ENCODE measurements at places on chromosomes 3 and 15.

GRCh38 chr3:195458316-195458717, 15.5 kb upstream of the ACAP2 start:
- no peak for DNase-seq

DNA sequence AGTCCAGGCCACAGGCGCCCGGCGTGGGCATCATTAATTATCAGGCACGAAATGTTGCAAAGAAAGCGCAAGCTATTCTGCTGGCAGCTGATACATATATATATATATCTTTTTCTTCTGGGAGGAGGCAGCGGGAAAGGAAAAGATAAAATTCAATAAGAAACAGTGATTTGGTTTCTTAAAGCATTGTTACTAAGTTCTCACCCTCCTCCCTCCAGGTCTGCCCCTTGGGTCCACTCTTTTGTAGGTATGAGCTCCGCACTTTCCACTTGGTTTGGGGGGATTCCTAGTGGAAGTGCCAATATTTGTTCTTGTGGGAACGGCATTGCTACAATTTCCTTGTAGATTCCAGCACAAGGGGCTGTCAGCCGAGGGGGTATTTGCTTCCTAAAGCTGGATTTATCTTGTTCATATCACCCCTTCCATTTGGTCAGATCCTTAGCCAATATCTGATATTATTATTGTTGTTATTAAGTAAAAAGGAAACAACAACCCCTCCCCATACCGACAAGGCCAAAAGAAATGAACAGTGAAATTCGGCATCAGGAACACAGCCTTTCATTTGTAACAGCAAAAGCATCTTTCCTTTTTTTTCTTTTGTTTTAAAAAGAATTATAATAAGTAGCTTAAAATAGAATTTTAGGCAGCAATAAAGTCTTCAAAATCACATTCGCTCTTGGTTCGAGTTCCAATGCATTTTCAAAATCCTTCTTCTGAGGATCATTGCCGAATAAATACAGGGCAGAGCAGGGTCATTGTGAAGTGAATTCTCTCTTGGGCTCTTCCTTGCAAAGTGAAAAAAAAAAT, 15.6 kb downstream of the ZIC1 start:
- no peak for DNase-seq

- no peak for DNase-seq
These were observed 169.4 kb downstream of the TBC1D2B start for GRCh38 chr15:77907824-77908751.

DNA sequence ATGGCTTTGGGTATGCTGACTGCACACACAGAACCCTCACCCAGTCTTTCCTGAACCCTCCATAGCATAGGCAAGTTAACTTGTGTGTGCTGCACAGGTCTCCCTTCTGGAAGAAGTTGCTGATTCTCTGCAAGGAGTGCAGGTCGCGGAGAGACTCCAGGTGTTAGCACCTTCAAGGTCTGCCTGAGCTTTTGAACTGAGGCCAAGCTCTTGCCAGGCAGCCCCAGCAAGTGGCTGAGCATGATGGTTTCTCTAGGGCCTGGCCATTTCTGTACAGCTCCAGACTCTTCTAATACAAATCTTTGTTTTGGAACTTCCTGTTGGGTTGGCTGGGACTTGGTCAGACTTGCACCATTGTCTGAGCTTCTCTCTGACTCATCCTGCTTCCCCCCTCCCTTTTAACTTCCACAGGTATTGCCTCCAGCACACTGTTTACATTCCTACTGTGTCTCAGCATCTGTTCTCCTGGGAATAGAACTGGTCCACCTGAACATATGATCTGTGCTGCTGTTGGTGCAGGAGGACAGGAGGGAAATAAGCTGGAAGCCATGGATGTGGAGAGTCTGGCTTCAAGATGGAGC, 53.3 kb downstream of the KY start:
- no peak for DNase-seq

GRCh38 chr15:59501597-59501996, 63.6 kb downstream of the FAM81A start:
- no peak for DNase-seq

DNA sequence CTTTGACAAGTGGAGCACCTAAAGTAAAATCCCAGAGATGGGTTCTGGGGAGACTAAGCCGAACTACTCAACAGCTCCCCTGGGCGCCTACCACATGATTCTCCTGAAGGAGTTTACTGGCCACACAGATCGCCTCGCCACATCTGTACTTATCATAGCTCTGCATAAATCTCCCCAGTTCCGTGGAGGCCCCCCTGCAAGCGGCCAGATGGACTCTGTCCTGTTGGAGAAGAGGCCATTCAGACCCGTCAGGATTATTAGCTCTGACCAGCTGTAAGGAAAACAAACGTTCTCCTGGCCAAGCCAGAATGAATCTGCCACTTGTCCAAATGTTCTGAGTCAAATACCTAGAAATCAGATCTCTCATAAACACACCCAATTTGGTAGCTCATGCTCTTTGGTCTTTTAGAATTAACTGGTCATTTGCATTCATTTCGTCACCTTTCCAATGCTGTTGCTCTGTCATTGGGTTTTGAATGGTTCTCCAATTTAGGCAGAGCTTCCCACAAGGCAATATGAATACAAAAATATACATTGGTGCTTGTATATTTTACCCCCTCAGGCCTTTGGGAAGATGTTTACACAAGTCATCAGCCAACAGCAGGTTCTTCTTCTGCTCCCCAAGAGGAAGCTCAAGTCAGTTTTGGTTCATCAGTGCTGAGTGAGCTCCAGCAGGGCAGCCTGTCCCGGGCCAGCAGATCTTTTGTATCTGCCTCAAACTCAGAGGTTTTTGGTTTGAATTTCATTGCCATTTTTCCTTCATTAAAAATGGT, 124.5 kb downstream of the THSD4 start:
- no peak for DNase-seq

GRCh38 chr15:78170848-78171773, 21.9 kb downstream of the IDH3A start:
- no peak for DNase-seq

- no peak for DNase-seq
These were observed 50.6 kb upstream of the AZI2 start for GRCh38 chr3:28399206-28399605.

DNA sequence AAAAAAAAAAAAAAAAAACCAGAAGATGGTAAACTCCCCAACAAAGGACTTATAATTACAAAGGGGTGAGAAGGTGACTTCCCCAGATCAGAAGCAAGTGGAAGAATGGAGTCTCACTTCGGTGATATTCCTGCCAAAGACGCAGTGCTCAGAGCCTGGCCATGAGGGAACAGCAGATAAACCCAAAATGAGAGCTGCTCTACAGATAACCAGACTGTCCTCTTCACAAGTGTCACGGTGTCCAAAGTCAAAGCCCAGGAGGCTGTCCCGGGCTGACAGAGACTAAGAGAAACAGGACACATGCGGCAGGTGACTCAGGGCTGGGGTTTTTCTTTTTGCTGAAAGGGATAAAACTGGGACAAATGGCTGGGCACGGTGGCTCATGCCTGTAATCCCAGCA, 48.8 kb downstream of the HMCES start:
- DNase-seq: no peak

GRCh38 chr3:180358179-180358578, 243.8 kb upstream of the TTC14 start:
- DNase-seq: no peak

DNA sequence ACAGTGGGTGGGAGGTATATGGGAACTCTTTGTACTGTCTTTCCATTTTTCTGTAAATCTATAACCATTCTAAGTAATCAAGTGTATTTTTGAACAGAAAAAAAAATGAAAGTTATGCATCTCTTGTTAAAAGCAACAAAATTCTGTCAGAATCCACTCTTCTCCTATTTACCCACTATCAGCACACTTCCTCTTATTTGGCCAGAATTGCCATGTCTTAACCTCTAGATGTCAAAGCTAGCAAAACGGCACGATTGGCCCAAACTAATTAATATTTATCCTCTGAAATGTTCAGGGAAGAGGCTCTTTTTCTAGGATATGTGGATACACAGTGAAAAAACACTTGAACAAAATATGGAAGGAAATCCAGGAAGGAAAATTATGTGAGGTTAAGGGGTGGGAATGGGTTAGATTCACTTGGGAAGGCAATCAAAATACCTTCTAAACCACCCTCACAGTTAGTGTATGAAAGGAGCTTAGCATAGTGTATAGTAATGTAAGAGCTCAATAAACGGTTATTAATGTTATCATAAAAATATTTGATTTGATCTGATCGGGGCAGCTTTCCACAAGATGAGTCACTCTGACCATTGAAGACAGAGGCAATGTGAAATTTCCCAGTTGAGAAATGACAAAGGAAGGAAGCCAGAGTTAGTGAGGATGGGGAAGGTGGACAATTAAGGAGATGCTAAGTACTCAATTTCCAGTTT, 20.1 kb upstream of the TGFBR2 start:
- DNase-seq: no peak

DNA sequence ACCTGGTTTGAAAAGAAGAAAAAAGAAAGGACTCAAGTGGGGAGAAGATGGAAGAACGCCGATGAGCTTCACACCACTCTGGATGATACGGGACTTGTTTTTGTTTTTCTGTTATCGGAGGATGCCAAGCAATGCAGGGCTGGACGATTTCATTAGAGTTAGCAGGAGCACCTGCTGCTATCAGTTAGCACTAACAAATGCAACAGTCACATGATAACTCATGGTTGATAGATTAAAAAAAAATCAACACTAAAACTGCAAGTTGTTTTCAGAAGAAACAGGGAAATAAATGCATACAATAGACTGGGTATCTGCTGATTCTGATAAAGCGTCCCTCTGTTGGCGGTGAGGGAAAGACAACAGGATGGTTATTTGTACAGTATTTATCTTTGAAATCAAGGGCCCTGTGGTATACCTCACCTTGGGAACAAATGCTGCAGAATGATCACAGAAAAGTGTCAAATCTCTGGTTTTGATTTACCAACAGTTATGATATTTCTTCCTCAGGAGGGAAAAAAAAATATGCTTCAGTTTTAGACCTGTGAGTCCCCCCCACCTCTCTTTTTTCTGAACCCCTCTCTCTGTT, 575.1 kb downstream of the FOXP1 start:
- no peak for DNase-seq

- DNase-seq: no peak
These were observed 51.9 kb downstream of the TBL1XR1 start for GRCh38 chr3:177145381-177145780.

GRCh38 chr3:108297647-108298046, 1.3 kb downstream of the HHLA2 start:
- no peak for DNase-seq

DNA sequence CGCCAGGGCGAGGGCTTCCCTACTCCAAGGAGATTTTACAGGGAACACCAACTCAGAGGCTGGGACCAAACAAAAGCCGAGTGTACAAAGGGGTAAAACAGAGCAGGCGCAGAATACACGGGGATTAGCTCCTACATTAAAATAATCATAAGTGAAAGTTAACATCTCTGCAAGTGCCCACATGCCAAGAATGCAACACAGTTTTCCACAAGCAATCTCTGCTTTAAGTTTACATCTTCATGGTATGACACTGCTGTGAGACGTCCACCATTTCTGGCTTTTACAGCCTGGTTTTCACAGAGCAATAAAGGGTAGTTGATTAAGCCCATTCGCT, 500 bp upstream of the VGLL3 start:
- DNase-seq: no peak

GRCh38 chr15:40881351-40881750, 7.3 kb upstream of the RHOV start:
- DNase-seq: no peak

DNA sequence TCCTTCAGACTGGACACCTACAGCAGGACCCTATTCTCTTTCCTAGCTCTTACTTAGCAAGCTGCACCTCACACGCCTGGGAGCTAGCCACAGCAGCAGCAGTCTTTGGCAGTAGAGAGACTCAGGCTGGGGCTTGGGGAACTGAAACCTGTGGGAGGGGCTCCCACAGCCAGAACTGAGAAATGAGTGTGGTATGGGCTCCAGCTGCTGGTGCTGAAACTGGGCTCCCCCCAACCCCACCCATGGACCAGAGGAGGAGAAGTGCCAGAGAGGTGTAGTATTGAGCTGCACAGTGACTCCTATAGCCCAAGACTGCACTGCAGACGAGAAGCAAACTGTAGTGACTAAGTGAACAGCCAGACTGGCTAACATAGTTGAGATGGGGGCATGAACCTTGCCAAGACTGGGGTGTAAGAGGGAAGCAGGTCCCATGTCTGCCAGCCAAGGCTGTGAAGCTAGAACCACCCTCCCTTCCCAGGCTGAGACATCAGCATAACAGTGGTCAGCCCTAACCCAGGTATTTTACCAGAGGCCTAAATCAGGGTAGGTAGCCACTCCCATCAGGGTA, 62.5 kb downstream of the MYO5A start:
- no peak for DNase-seq

GRCh38 chr3:134057006-134057653, 27.4 kb upstream of the SLCO2A1 start:
- DNase-seq: no peak

GRCh38 chr15:63890617-63891016, 56.9 kb upstream of the HERC1 start:
- no peak for DNase-seq

DNA sequence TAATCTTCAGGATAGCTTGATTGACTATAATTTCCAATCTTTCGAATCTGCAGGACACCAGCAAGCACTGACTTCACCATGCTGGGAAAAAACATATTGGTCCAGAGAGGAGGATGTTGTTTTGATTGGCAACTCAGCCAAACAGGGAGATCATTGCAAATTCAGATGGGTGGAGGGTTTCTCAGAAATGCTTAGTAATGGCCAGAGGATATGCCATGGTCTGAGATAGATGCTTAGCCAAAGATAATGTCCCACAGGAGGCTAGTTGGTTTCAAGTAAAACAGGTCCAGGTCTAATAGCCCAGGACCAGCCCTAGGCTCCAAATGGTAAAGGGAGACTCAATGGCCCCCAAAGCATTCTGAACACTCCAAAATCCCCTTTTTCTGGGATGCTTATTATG, 46.7 kb upstream of the CCDC80 start:
- DNase-seq: no peak

GRCh38 chr3:38165722-38166387, 518 bp downstream of the OXSR1 start:
- DNase-seq: peak; percentile 40

DNA sequence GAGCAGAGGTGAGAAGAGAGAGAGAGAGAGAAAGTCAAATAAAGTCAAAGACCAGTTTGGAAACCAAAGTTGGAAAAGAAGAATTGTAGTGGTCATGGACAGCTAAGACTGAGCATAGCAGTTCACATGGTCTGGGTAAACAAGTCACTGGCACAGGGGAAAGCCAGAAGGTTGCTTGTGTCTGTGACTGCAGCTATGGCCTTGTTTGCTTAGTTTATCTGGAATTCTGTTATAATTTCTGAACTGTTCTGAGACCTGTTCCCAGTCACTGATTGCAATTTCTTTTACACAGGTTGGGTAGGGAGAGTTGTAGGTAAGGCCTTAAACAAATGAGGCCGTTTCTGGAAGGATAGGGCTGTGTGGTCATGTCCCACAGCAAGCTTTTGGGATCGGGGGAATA, 43.4 kb upstream of the MYZAP start:
- no peak for DNase-seq

DNA sequence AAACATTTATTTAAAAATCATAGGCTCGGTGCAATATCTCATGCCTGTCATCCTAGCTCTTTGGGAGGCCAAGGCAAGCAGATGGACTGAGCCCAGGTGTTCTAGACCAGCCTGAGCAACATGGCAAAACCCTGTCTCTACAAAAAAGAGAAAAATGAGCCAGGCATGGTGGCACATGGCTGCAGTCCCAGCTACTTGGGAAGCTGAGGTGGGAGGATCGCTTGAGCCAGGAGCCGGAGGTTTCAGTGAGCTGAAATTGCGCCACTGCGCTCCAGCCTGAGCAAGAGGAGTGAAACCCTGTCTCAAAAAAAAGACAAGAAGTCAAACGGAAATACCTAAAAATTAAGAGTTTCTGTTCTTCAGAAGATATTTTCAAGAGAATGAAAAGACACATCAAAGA, 122.3 kb downstream of the RSL24D1 start:
- DNase-seq: no peak
